ENCODE measurements at places on chromosomes 2 and 18. TPM values are rescaled to one million over a fixed set of nuclear protein-coding genes. Genes with fewer than 3 reads are reported as not detected.

Gene STPG4
- total RNA-seq, result not detected

Gene VSNL1
- total RNA-seq, result 8.7 TPM

Gene SCYGR2
- not detected for total RNA-seq

Gene UGT1A1
- 0.48 TPM for total RNA-seq

Gene TM4SF20
- not detected for total RNA-seq

Gene FAM110C
- 21.4 TPM for total RNA-seq
